ENCODE measurements at places on chromosomes 5 and 9. TPM values are rescaled to one million over a fixed set of nuclear protein-coding genes. Genes with fewer than 3 reads are reported as not detected.

Gene SPINK7
- total RNA-seq, result not detected

Gene CARD9
- 1.6 TPM for total RNA-seq

Gene ENHO
- total RNA-seq, result 4.5 TPM

Gene HSPA9
- total RNA-seq, result 174 TPM

Gene KIF24
- 9.1 TPM for total RNA-seq

Gene GRAMD2B
- total RNA-seq, result 32.1 TPM

Gene AJM1
- 5.1 TPM for total RNA-seq

Gene ADRB2
- total RNA-seq, result 0.22 TPM

Gene DYNC2I2
- total RNA-seq, result 83.4 TPM

Gene LRRC14B
- total RNA-seq, result not detected

Gene KIF20A
- 28.8 TPM for total RNA-seq

Gene RNF183
- 0.44 TPM for total RNA-seq

Gene SPRY4
- total RNA-seq, result 19.4 TPM

Gene PGM5
- total RNA-seq, result 3.9 TPM

Gene PCDHB16
- total RNA-seq, result 11.9 TPM

- no peaks in the 10 kb centered on the region for H3K4me1 ChIP-seq
- no peak overlapping the region for H3K4me3 ChIP-seq
- DNase-seq, result no peak
- no peaks in the 10 kb centered on the region for H3K36me3 ChIP-seq
These were observed 43.9 kb downstream of the ANKRD31 start for GRCh38 chr5:75192804-75193203.

- no peak for DNase-seq
- no peak overlapping the region for H3K27ac ChIP-seq
- no peaks in the 10 kb centered on the region for H3K36me3 ChIP-seq
These were observed 15.7 kb downstream of the PAM start for GRCh38 chr5:102770803-102771202.

GRCh38 chr5:18285257-18285656, 651.0 kb downstream of the TAF11L14 start:
- H3K27ac ChIP-seq, result no peak overlapping the region
- DNase-seq, result no peak
- no peak overlapping the region for H3K4me3 ChIP-seq
- H3K36me3 ChIP-seq, result no peaks in the 10 kb centered on the region
- H3K4me1 ChIP-seq, result peaks cover 2% of the 10 kb centered on the region
- no peaks in the 10 kb centered on the region for H3K27me3 ChIP-seq

- H3K27me3 ChIP-seq, result peaks cover 3% of the 10 kb centered on the region
- H3K4me1 ChIP-seq, result peaks cover 12% of the 10 kb centered on the region
- peak overlapping the region; percentile 21 for H3K27ac ChIP-seq
- no peak overlapping the region for H3K4me3 ChIP-seq
- no peak for DNase-seq
- H3K36me3 ChIP-seq, result peaks cover 1% of the 10 kb centered on the region
These were observed 86.1 kb downstream of the F2RL2 start for GRCh38 chr5:76537073-76537543.

GRCh38 chr5:95281226-95281625, 3.7 kb downstream of the MCTP1 start:
- no peak overlapping the region for H3K4me3 ChIP-seq
- peaks cover 6% of the 10 kb centered on the region for H3K4me1 ChIP-seq
- H3K27me3 ChIP-seq, result peaks cover 44% of the 10 kb centered on the region
- no peaks in the 10 kb centered on the region for H3K36me3 ChIP-seq
- no peak for DNase-seq
- H3K27ac ChIP-seq, result no peak overlapping the region

GRCh38 chr5:169869066-169869465, 111.2 kb downstream of the INSYN2B start:
- DNase-seq, result no peak
- H3K4me1 ChIP-seq, result no peaks in the 10 kb centered on the region
- no peak overlapping the region for H3K27ac ChIP-seq
- H3K27me3 ChIP-seq, result peaks cover 36% of the 10 kb centered on the region
- no peaks in the 10 kb centered on the region for H3K36me3 ChIP-seq
- H3K4me3 ChIP-seq, result no peak overlapping the region

GRCh38 chr9:133930046-133930681, 62.0 kb downstream of the VAV2 start:
- no peak for DNase-seq
- H3K27me3 ChIP-seq, result no peaks in the 10 kb centered on the region
- peaks cover 40% of the 10 kb centered on the region for H3K4me1 ChIP-seq
- no peak overlapping the region for H3K4me3 ChIP-seq

GRCh38 chr5:180950291-180950949, 38.2 kb upstream of the BTNL3 start:
- H3K4me1 ChIP-seq, result no peaks in the 10 kb centered on the region
- peaks cover 30% of the 10 kb centered on the region for H3K27me3 ChIP-seq
- no peak overlapping the region for H3K27ac ChIP-seq
- H3K4me3 ChIP-seq, result no peak overlapping the region
- H3K36me3 ChIP-seq, result no peaks in the 10 kb centered on the region

- H3K36me3 ChIP-seq, result no peaks in the 10 kb centered on the region
- no peak for DNase-seq
- no peak overlapping the region for H3K4me3 ChIP-seq
- no peak overlapping the region for H3K27ac ChIP-seq
- peaks cover 29% of the 10 kb centered on the region for H3K27me3 ChIP-seq
- peaks cover 3% of the 10 kb centered on the region for H3K4me1 ChIP-seq
These were observed 25.8 kb upstream of the MED10 start for GRCh38 chr5:6404129-6404528.

GRCh38 chr5:123482258-123482657, 29.7 kb upstream of the CSNK1G3 start:
- H3K4me3 ChIP-seq, result no peak overlapping the region
- H3K27me3 ChIP-seq, result peaks cover 6% of the 10 kb centered on the region
- H3K4me1 ChIP-seq, result no peaks in the 10 kb centered on the region
- H3K27ac ChIP-seq, result no peak overlapping the region

- H3K27ac ChIP-seq, result no peak overlapping the region
- DNase-seq, result no peak
- no peak overlapping the region for H3K4me3 ChIP-seq
- no peaks in the 10 kb centered on the region for H3K36me3 ChIP-seq
These were observed 101.7 kb upstream of the PITX1 start for GRCh38 chr5:135135530-135136226.

DNA sequence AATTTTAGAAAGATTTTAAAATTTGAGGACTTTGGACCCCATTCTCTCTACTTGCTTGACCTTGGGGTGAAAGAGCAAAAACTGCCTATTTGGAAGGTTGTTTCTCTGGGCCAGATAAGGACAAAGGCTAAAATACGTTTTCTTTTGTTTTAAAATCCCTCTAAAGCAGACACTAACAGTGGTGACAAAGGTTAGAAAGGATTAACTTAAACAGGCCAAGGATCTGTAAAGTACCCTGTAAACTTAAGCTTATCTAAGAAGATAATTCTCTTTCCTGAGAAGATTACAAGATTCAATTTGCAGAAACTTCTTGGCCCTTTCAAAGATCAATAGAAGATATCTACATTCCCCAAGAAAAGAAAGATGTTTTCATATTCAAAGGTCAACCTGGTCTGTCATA, 12.1 kb downstream of the TRPM6 start:
- H3K27me3 ChIP-seq, result peaks cover 4% of the 10 kb centered on the region
- no peak overlapping the region for H3K27ac ChIP-seq
- no peaks in the 10 kb centered on the region for H3K36me3 ChIP-seq

DNA sequence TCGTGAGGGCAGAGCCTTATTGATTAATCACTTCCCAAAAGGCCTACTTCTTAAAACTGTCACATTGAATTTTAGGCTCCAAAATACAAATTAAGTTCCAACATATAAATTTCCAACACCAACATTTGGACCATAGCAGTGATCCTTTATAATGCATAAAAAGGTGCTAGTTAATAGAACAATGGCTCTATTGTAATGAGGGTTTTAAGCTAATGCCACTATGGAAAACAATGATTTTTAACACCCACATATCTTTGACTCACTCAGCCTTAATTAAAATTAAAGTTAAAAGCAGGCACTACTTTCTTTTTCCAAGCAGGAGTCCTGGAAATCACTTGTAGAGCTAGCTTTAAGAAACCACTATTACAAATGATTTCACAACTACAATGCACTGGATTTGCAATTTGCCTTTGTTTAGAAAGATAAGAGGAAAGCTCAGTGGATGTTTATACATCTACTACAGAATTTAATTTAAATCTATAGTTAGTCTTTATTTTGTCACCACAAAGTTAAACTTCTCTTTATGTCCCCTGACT, 41.8 kb downstream of the DPYSL3 start:
- H3K4me1 ChIP-seq, result no peaks in the 10 kb centered on the region
- no peaks in the 10 kb centered on the region for H3K27me3 ChIP-seq
- H3K4me3 ChIP-seq, result no peak overlapping the region

GRCh38 chr9:70479880-70480291, 65.4 kb upstream of the KLF9 start:
- peaks cover 34% of the 10 kb centered on the region for H3K4me1 ChIP-seq
- no peak for DNase-seq
- no peaks in the 10 kb centered on the region for H3K36me3 ChIP-seq
- no peak overlapping the region for H3K4me3 ChIP-seq
- no peak overlapping the region for H3K27ac ChIP-seq

GRCh38 chr5:53503562-53504218, 23.3 kb downstream of the FST start:
- DNase-seq, result no peak
- peaks cover 5% of the 10 kb centered on the region for H3K4me1 ChIP-seq
- no peaks in the 10 kb centered on the region for H3K36me3 ChIP-seq
- H3K27ac ChIP-seq, result no peak overlapping the region

DNA sequence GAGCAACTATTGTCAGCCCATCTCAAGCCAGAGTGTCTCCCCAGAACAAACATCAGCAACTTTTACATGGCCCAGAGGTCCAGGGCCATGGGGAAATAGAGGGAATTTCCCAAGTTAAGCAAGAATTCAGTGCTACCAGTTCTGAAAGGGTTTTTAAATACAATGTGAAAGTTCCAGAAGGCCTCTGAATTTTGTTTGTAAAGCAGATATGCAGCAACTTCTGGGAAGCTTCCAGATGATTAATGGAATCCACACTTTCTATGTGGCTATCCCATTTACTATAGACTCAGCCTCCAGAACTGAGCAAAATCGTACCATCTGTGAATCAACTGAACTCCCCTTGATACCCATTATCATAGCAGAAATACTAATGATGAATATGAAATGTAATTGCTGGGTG, 93.8 kb downstream of the FEM1C start:
- no peak overlapping the region for H3K4me3 ChIP-seq
- no peaks in the 10 kb centered on the region for H3K36me3 ChIP-seq
- DNase-seq, result no peak
- H3K27me3 ChIP-seq, result peaks cover 13% of the 10 kb centered on the region

- H3K4me1 ChIP-seq, result peaks cover 2% of the 10 kb centered on the region
- no peaks in the 10 kb centered on the region for H3K27me3 ChIP-seq
- no peak overlapping the region for H3K27ac ChIP-seq
- no peaks in the 10 kb centered on the region for H3K36me3 ChIP-seq
- no peak for DNase-seq
These were observed 28.5 kb downstream of the ZNF366 start for GRCh38 chr5:72478684-72479083.

DNA sequence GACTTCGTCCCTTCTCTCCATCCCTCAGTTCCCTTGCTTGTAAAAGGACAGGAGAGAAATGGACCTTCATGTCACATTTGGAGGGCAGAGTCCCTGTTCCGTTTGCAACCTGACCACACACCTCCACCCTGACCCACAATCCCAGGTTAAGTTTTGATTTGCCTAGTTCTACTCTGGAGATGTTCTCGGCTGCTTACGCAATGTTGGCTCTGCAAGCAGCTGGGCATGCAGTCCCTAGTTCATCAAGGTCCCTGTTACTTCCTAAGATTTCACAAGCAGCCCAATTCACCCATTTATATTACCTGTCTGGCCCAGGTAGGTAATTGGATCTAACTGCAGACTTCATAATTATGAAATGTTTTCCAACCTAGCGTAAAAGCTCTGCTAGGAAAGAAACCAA, 28.8 kb downstream of the SLIT3 start:
- no peak overlapping the region for H3K27ac ChIP-seq
- H3K36me3 ChIP-seq, result peaks cover 6% of the 10 kb centered on the region
- H3K4me3 ChIP-seq, result no peak overlapping the region
- peaks cover 7% of the 10 kb centered on the region for H3K4me1 ChIP-seq
- no peak for DNase-seq
- no peaks in the 10 kb centered on the region for H3K27me3 ChIP-seq

DNA sequence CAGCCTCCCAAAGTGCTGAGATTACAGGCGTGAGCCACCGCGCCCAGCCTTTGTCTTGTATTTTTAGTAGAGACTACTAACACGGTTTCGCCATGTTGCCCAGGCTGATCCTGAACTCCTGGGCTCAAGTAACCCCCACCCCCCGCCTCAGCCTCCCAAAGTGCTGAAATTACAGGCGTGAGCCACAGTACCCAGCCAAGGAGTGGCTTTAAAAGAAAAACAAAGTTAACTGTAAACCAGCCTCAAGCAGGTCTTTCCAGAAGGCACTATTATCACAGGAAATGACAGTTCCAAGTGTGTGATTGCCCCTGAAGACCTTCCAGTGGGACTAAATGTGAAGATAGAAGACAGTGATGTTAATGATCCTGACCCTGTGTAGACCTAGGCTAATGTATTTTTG, 31.1 kb downstream of the SIL1 start:
- peaks cover 25% of the 10 kb centered on the region for H3K4me1 ChIP-seq
- H3K36me3 ChIP-seq, result peaks cover 9% of the 10 kb centered on the region
- no peaks in the 10 kb centered on the region for H3K27me3 ChIP-seq
- no peak overlapping the region for H3K4me3 ChIP-seq
- DNase-seq, result no peak

GRCh38 chr5:179055436-179055835, 4.7 kb upstream of the ZNF354C start:
- no peaks in the 10 kb centered on the region for H3K4me1 ChIP-seq
- peaks cover 3% of the 10 kb centered on the region for H3K36me3 ChIP-seq
- H3K27ac ChIP-seq, result no peak overlapping the region
- no peak overlapping the region for H3K4me3 ChIP-seq
- peaks cover 5% of the 10 kb centered on the region for H3K27me3 ChIP-seq

DNA sequence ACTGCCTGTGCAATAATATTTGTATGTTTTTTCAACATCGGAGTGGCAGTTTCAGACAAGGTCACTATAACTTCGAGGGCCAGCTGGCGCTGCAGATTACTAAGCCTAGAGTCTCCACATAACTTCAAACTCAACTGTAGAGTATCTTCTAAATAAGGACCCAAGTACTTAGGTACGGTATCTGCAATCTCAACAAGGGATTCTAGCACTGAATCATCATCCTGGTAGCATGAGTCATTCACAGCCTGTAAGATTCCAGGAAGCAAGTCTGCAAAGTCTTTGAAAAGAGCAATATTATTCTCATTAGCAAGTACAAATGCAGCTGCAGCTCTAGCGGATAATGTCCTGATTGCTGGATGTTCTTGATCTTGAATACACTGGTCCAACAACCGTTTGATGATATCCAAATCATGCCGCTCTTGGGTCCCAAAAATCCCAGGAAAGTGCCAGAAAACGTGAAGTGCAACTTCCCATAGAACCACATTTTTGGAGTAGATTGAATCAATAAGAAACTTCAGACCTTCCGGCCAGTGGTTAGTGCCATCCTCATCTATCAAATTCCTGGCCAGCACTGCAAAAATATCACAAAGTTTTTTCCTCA, 654 bp downstream of the RANBP6 start:
- peaks cover 23% of the 10 kb centered on the region for H3K36me3 ChIP-seq
- peaks cover 29% of the 10 kb centered on the region for H3K4me1 ChIP-seq
- DNase-seq, result no peak
- H3K4me3 ChIP-seq, result peak overlapping the region; percentile 95
